ENCODE measurements at places on chromosomes 6 and 20.

DNA sequence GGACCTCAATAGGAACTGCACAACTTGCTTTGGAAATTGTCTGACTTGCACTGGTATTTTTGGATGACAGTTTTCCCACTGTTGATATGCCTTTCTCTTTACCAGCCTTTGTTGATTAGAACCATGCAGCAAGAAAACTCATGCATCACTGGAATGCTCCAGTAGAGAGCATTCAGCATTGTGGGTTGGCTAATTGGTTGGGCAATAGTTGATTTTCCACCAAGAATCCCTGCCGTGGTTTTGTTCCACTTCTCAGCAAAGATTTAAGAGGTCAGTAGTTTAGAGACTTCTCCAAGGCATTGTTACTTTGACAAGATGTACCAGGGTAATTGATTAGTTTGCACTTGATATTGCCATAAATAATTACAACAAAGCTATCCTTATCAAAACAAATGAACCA lies 260.0 kb downstream of the DHX35 start:
- no peak for DNase-seq

- no peak for DNase-seq
These were observed 10.5 kb downstream of the VPS16 start for GRCh38 chr20:2851086-2851485.

GRCh38 chr6:13165502-13166172 lies 162.7 kb downstream of the TBC1D7 start:
- DNase-seq: no peak

- DNase-seq: no peak
These were observed 47.3 kb upstream of the TNFAIP3 start for GRCh38 chr6:137819740-137820139.

DNA sequence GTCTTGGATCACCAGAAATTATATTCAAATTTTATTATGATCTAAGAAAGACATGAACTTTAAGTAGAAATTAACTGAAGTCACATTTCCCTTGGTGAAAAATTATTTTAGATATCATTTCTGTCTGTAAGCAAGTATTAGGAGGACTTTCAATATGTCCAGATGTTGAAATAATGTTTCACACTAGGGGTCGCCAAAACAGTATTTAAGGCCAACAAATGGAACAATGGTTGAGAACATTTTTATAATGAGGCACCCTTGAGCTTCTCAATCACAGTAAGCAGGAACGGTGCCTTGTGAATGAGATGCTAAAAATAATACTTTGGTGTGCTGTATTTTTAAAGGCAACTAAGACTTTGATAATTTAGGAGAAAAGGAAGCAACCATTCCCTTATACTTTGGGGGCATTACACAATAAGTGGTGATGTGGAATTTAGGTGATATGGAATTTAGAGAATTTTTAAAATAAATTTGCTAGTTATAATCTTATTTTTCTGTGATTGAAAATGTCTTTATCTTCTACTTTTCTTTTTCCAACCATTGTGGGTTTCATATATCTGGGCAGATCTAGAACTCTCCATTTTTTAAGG lies 9.6 kb upstream of the SF3B5 start:
- peak; percentile 75 for DNase-seq

DNA sequence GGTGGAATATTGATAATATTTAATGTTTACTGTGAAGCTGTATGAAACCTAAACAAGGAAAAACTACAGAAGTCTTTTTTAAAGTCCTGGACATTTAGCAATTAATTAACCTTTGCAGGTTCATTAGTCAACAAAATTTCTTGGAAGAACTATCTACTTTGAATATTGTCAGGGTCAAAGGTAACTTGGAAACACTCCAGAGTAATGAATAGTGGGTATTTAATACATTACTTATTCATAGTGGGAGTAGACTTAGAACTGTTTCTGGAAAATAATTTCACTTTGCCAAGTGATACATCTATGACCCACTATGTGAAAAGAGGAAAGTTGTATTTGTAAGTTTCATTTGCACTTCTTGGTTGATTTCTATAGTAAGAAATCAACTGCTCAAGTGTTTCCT lies 319.1 kb downstream of the TFAP2B start:
- DNase-seq: peak; percentile 56

DNA sequence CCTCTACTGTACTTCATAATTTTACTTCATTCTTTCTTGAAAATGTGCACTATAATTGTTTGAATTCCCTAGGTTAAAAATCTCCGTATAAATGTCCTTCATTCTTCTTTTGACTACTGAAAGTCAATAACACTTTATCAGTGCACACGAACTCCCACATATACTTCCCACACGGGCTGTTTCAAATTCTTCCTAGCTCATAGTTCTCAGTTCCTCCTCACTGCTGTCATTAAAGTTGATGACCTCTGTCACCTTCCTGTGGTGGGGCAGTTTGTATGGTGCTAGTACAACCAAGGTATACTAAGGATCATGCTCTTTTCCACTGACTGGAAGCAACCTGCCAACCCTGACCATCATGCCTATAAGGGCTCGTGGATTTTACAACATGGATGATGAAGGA lies 40.0 kb upstream of the CD2AP start:
- no peak for DNase-seq

- DNase-seq: no peak
These were observed 33.0 kb upstream of the CDH4 start for GRCh38 chr20:61219021-61219431.

DNA sequence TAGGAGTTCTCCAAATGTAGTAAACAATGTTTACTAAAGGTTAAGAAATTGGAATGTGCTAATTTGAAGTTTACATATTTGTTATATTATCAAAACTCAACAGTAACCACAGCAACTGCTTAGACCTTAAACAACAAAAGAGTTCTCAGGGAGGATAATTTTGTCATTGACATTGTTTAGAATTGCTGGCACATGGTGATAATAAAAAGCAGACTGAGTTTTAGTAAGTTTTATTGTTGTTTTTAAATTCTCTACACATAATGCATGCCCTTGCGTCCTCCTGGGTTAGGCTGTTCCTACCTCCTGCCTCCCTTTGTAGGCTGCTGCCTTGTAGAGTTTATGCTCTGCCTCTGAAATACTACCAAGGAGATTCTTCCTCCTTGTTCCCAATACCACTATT lies 28.7 kb downstream of the LAMA4 start:
- no peak for DNase-seq

DNA sequence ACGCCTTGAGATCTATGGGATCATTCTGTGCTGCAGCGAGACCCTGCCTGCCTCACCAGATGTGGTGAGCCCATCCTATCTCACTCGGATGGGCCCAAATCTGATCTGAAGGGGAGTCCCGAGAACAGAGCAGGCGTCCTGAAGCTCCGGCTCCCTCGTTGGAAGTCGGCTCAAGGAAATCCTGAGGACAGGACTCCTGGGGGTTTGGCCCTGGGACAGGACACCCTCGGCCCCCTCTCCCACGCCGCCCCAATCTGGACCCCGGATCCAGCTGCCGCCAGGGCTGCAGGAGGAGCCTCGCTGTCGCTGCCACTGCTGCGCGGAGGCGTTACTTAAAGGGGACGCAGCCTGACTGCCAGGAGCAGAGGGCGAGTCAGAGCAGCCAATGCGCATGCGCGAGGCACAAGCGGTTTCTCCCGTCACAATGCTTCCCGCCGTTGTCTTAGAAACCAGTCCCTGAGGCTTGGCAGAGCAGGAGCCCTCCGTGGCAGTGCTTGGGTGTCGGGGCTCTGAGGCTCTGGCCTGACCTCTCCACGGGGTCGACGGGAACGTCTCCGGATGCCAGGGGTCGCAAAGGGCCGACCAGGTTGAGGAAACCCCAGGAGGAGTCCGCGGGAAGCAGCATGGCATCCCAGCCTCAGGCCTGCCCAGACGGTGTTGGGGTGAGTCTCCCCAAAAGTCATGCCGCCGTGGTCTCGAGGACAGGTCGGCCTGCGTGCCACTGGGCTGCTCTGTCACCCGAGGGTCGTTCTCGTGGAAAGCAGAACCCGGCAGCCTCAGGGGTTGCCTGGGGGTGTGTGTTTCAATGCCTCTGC lies 1567.8 kb upstream of the DEFB115 start:
- DNase-seq: no peak

DNA sequence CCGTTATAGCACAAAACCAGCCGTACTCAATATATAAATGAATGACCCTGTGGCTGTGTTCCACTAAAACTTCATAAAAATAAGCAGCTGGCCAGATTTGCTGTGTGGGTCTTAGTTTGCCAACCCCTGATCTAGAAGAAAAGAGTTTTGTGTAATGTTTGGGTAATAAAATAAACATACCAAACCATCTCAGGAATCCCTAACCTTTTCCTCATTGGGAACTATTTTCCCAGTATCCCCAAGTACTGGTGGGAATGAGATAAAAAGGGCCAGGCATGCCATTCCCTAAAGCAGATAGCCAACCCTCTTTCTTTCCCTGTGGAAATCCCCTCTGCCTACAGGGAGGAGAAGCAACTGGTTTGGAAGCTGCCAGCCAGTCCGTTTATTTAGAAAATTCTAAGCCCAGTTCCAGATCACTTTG lies 169.1 kb upstream of the AKAP12 start:
- DNase-seq: peak; percentile 17

DNA sequence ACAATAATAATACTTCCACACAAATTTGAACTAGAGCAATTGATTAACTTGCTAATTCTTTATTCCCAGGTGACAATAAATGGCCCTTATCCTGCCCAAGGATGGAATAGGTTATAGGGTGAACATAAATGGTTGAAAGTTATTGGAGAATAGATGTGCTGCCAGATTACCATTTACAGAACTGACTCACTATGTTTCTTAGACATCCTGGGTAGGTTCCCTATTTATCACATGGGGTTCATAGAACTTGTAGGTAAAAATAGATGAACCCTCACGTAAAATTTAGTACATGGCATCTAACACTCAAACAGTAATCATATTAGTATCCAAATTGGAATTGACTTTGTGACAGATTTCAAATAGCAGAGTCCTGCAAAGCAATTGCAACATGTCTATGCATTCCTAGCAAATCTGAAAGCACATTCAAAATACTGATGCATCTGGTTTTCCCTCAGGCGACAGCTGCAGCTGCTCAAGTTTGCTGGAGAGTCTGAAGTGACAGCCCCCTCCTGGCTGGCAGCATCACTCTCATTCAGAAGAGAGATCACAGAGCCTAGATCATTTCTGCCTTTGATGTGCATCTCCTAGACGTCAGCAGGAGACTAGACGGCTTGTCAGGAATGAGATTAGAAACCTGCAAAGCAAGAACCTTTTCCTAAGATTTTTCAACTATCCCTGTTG lies 80.2 kb upstream of the RNF217 start:
- no peak for DNase-seq

GRCh38 chr6:90304308-90304707 lies 7.7 kb upstream of the BACH2 start:
- no peak for DNase-seq

GRCh38 chr6:81666481-81666880 lies 86.0 kb downstream of the TENT5A start:
- no peak for DNase-seq

GRCh38 chr6:134517145-134517658 lies 199.3 kb upstream of the SGK1 start:
- DNase-seq: no peak

DNA sequence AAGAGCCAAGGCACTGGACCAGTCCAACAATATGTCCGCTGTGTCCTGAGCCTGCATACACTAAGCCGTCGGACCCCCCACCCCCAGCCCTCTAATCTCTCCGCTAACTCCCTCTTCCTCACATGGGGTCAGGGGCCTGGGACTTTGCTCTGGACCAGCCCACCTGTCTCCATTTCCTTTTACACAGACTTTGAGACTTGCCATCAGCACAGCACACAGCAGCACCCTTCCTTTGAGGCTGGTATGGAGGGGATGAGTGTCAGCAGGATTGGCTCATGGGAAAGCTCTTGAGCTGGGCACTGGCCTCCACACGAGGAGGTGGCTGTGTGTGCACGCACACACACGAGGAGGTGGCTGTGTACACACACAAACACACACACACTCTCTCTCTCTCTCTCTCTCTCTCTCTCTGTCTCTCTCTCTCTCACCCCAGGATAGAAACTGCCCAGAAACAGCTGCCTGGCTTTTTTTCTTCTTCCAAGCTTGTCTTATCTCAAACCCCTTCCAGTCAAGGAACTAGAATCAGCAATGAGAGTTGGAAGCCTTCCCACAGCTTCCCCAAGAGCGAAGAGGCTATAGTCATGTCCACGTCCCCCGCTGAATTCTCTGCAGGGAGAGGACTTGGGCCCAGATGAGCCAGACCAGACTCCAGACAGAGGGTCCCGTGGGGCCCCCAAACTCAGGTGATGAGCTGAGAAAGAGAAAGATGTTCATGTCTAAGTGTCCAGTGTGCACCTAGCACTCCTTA lies 18.6 kb downstream of the SLC9A8 start:
- DNase-seq: no peak

DNA sequence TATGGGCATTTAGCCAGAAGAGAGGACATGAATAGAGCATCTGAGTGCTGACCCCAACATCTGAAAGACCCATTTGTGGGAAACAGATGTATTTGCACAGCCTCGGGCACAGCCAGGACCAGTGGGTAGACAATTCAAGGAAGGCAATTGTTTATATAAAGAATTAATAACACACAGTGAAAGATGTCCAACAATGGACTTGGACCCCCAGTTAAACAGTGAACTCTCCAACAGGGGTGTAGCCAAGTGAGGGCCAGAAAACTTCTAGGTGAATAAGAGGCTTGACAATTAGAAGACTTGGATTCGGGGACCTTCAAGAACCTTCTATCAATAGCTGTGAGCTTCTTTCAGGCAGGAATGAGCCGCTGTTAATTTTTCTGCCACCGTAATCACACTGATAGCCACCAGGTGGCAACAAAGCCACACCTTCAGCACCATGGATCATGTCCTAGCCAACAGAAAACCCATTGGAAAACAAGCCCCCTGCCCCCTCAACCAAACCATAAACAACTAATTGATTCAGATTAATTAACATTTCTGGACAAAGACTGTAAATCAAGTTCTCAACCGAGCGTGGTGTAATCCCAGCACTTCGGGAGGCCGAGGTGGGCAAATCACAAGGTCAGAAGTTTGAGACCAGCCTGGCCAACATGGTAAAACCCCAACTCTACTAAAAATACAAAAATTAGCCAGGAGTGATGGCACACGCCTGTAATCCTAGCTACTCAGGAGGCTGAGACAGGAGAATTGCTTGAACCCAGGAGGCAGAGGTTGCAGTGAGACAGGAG lies 8.8 kb upstream of the SRSF6 start:
- peak; percentile 12 for DNase-seq

GRCh38 chr6:8739454-8739853 lies 304.1 kb upstream of the SLC35B3 start:
- DNase-seq: no peak

DNA sequence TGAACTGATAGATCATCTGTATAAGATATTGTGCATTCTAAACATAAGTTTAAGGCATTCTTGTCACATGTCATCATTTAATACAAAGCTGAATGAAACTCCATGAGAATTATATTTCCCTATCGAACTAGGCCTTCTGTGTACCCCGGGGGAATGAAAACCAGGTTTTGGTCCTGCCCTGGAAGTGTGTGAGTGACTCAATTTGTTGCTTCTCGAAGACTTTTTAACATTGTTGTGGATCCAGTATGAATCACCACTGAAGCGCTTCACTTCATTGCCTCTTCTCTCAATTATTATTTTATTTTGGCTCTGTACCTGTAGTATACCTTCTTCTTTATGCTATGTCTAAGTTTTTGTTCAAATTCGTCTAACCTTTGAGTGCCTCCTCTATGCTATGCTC lies 150.8 kb downstream of the GRIK2 start:
- no peak for DNase-seq

- DNase-seq: no peak
These were observed 5.4 kb upstream of the GJA10 start for GRCh38 chr6:89888871-89889270.

GRCh38 chr20:24761220-24762065 lies 187.6 kb upstream of the CST7 start:
- DNase-seq: no peak

- DNase-seq: no peak
These were observed 26.8 kb downstream of the SUN5 start for GRCh38 chr20:32977281-32978008.

- no peak for DNase-seq
These were observed 32.8 kb upstream of the HBS1L start for GRCh38 chr6:135087403-135087802.

Measured in kidney glomerular epithelial cell (primary cell).